Heart left ventricle (tissue), 16 donors: ENCODE measurements at places on chromosomes 3 and 15. TPM values are rescaled to one million over a fixed set of nuclear protein-coding genes. Genes with fewer than 3 reads are reported as not detected.

GRCh38 chr15:27783678-27784077 lies 315.4 kb downstream of the OCA2 start:
- DNase-seq: no peak

DNA sequence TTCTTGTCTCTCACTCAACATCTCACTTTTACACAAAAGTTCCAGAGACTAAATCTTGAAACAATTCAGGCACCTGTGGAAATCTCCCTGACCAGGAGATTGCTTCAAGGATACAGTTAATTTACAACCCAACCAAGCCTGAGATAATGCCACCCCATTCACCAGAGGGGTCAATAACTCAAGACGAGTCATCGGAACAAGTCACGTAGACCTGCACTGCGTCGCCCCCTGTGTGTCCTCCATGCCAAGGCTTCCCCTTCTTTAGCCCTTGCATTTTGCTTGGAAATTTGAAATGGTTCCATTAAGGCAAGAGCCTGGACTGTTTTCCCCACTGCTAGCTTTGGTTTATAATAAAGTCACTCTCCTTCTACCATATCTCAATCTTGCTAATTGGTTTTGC lies 129.0 kb upstream of the NEO1 start:
- DNase-seq: no peak

- no peak for DNase-seq
Observed at GRCh38 chr3:14406336-14406735, 3.9 kb downstream of the SLC6A6 start.

DPH6 gene
- 10.9 TPM for total RNA-seq
